Activated CD4-positive, alpha-beta T cell treated with anti-CD3 and anti-CD28 coated beads, Interleukin-2, amount 10 ng/mL, durations not matched to agents 7 days and 5 days (primary cell): ENCODE measurements at places on chromosomes 7 and 10.

- no peak for DNase-seq
These were observed 234.6 kb downstream of the PPP1R3A start for GRCh38 chr7:113684165-113684564.

DNA sequence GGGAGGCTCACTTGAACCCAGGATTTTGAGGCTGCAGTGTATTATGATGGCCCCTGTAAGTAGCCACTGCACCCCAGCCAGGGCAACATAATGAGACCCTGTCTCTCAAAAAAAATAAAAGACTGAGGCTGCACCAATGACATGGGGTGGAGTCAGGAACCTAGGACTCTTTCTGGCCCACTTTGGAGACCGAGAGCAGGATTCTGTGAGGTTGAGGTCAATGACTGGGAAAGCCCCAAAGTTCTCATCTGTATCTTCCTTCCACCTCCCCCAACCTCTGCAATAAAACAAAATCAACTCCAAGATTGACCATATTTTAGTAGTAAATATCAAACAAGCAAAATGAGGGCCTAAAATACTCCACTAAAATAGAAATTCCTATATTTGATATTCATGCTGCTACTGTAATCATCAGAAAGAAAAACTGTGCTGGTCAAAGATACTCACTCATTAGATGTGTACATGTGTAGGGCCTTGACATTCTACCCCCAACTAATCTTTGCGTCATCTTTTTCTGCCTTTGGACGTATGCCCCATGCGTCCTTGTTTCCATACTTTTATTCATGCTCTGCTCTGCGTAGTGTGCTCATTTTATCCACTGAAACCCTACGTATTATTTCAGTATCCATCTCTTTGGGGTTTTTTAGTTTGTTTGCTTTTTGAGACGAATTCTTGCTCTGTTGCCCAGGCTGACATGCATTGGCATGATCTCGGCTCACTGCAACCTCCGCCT, 23.8 kb downstream of the WBP1L start:
- DNase-seq = no peak

- DNase-seq = no peak
These were observed 127.4 kb downstream of the TRRAP start for GRCh38 chr7:99005776-99006175.

- DNase-seq = no peak
These were observed 16.2 kb upstream of the AHCYL2 start for GRCh38 chr7:129208667-129209066.

DNA sequence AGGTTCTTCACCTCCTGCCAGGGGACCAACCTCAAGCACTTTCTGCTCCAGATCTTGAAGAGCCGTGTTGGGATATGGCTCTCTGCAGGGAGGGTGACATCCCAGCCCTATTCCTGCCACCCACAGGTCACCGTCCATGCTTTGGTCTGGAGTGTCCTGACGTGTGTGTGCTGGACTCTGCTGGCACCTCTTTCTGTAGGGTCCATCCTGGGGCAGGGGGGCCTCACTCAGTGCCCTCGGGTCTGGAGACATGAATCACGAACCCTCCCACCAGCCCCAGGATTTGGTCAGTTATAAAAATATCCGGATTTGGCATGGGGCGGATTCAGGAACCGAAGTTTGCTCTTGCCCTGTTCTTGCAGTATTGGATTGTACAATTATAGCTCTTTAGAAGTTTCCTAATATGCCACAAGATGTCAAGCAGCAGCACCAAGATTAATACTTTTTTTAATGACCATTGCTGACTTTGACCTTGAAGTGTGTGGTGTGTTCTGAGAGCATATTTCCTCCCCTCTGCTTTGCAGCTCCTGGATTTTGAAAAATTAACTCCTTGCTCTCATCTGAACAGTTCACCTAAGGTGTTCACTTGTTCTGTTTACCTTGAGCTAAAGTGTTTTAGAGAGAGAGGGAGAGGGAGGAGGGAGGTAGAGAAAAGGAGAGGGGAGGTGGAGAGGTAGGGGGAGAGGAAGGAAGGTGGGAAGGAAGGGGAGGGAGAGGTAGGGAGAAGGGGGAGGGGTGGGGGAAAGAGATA, 95.4 kb upstream of the SHH start:
- DNase-seq = no peak

GRCh38 chr7:11737723-11738122, 94.3 kb downstream of the THSD7A start:
- DNase-seq = no peak
